ENCODE measurements at places on chromosomes 7 and 10.

- no peak for DNase-seq
Observed at GRCh38 chr7:130294314-130294713, 1.4 kb downstream of the CPA4 start.

DNA sequence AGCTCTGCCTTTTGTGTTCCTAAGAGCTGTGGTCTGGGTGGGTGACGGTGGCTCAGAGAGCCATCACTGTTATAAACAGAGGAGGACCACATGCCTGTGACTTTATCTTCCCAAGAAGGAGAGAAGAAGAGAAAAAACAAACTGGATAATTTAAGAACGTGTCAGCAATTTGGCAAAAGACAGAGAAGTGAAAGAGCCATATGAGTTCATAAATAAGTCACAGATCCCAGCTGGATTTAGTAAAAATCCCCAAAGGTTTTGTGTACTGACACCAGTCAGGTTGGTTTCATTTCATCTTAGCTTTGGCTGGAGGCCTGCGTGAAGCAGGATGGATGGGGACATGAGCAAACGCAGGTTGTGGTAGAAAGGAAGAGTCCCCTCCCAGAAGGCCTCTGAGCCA lies 120.7 kb downstream of the CXCL12 start:
- DNase-seq: no peak

- DNase-seq: no peak
Observed at GRCh38 chr7:69659983-69660382, 61.7 kb downstream of the AUTS2 start.

- no peak for DNase-seq
Observed at GRCh38 chr10:73859784-73860491, 14.4 kb downstream of the CAMK2G start.

- DNase-seq: no peak
Observed at GRCh38 chr7:157573244-157573643, 236.4 kb downstream of the DNAJB6 start.

DNA sequence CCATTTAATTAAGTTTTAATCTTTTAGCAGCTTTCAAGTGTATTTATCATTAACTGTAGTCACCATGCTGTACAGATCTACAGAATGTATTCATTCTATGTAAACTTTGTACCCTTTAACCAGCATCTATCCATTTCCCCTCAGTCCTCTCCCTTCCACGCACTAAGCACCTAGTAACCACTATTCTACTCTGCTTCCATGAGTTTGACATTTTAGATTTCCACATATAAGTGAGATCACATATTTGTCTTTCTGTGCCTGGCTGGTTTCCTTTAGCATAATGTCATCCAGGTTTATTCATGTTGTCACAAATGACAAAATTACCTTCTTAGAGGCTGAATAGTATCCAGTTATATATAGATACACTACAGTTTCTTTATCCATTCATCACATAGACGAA lies 79.7 kb downstream of the BTAF1 start:
- no peak for DNase-seq
